Activated CD4-positive, alpha-beta T cell treated with anti-CD3 and anti-CD28 coated beads, Interleukin-2, amount 10 ng/mL, durations not matched to agents 7 days and 5 days (primary cell): ENCODE measurements at places on chromosomes 1 and 21.

DNA sequence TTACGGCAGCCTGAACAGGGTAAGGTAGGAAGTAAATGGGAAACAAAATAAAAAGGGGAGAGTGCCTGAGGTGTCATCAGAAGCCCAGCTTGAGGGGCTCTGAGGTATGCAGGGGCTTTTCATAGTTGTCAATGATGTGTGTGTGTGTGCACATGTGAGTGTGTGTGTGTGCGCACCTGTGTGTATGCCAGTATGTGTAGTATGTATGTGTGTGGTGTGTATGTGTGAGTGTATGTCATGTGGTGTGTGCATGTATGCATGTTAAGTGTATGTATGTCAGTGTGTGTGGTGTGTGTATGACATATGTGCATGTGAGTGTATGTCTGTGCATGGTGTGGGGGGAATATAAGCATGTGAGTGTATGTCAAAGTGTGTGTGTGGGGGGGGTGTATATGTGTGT lies 184.1 kb downstream of the DSCAM start:
- DNase-seq = no peak

- DNase-seq = no peak
These were observed 71.2 kb upstream of the ZC3H12A start for GRCh38 chr1:37403166-37403565.

DNA sequence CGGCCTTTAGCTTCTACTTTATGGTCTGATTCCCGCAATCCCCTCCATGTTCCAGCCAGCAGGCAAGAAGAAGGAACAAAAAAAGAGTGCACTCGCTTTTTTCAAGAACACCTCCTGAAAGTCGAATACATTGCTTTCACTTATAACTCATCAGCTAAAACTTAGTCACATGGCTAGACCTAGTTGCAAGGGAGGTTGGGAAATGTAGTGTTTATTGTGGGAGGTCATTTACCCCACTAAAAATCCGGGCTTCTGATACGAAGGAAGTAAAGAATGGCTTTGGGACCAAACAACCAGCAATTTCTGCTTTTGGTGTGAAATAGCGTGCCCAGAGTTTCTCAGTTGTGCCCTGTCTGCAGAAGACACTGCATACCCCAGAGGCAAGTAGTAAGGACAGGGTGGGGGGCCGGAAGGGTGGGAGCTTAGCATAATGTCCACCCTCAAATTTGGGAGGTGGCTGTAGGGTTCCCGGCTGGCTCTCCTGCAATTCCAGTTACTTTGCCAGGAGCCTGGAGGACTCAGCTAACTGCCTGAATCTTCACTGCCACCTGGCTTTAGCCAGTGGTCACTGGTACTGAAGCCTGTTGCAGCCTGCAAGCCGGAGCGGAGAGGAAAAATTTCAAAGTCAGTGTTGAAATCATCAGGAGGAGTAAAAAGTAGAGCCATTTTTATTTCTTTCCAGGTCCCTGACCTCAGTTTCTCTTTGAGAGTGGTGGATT lies 57.7 kb upstream of the F3 start:
- no peak for DNase-seq

DNA sequence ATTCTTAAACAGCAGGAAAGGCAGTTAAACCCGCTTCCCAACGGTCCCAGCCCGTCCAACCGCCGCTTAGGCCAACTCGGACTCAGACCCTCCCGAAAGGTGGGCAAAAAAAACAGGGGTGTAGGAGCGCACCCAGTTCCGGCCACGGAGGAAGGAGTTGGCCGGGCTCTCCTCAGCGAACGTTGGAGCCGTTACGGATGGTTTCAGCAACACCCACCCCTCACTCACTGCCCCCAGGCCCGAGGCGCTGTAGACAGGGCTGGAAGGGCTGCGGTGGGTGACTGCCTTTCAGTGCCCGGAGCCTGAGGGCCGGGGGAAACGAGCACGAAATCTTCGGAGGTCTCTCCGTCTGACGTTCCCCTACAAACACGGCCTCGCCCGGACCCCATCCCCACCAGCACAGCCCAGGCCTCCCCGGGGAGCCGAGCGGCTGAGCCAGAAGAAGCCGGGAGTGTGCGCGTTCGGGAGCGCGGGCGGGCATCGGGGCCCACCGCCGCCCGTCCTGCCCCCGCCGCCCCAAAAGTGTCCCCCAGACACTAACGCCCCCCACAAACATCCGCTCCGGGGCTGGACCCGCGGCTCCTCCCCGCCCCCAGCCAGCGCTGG lies 1.3 kb downstream of the KDM5B start:
- DNase-seq = peak; percentile 15

DNA sequence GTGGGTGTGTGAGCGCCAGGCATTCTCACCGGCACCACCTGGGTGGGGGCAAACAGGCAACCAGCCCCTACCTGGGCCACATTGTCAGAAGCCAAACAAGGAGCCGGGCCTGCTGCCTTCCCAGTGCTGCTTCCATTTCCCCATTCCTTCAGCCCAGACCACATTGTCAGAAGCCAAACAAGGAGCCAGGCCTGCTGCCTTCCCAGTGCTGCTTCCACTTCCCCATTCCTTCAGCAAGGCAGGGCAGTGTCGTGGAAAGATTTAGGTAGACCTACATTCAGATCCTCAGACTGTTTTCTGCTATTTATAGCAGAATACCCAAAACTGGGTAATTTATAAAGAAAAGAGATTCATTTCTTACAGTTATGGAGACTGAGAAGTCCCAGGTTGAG lies 47.0 kb upstream of the EFHD2 start:
- DNase-seq = no peak

DNA sequence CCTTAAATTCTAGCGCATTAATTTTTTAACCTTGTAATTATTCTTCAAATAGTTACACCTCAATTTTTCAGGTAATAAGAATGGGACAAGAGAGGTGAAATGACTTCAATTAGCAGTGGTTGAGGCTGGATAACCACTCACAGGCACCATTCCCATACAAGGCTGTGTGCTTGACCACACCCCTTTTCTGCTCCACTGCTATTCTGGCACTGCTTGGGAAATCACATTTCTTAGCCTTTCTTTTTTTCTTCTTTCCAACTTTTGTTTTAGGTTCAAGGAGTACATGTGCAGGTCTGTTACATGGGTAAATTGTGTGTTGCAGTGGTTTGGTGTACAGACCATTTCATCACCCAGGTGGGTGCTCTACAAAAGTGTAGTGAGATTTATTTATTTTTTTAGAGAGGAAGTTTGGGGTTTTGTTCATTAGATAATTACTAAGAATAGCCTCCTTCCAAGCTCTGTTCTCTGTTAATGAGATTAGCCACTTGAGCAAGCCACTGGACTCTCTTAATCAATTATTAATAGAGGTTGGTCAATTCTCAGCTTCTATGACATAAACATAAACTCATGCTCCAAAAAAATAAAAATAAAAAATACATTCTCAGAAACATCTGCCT lies 14.4 kb downstream of the ILDR2 start:
- DNase-seq = no peak

DNA sequence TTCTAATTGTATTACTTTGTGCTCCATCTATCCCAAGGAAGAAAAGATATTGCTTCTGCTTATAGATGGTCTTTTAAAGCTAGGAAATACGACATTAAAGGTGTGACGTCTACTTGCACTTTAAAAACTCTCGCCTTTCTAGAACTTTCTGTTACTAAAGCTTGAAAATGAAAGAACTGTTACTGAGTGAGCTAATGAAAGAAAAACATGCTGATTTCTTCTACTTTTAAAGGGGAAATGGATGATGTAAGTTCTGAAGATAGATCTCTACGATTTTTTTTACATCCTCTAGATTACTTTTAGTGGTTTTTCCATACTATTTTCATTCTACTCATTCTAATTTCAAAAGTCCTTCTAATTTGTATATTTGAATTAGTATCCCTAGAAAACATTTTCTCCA lies 387.5 kb downstream of the USP25 start:
- DNase-seq = no peak

GRCh38 chr21:36528716-36529115 lies 48.8 kb upstream of the CLDN14 start:
- no peak for DNase-seq

GRCh38 chr1:26372039-26372438 lies 511 bp downstream of the ZNF683 start:
- no peak for DNase-seq

- DNase-seq = no peak
These were observed 3.4 kb upstream of the MARCKSL1 start for GRCh38 chr1:32339363-32339978.

DNA sequence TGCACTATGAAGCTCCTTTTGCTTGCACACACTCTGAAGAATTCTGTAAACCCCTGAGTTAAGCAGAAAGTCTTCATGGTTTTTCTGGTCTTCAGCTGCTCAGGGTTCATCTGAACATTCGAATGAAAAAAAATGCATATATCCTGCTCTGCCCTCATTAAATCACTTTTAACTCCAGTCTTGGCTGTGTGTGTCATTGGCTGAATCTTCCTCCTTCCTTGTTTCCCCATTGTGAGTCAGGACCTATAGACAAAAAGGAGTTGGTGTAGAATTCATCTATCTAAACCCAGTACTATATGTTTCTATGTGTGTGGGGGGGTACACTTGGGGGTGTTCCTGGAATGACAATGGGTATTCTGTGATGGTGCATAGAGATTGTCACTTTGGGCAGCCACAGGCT lies 6.6 kb upstream of the SPRR1B start:
- no peak for DNase-seq

GRCh38 chr1:29651246-29651645 lies 414.9 kb downstream of the PTPRU start:
- DNase-seq = no peak

- no peak for DNase-seq
These were observed 34.9 kb downstream of the MROH9 start for GRCh38 chr1:170970256-170970655.
